ENCODE measurements at places on chromosomes 16 and 17.
A peak's percentile ranks its signal among the peaks of the same experiment; 100 is the strongest.

- no peak for DNase-seq
Observed at GRCh38 chr17:27603880-27604794, 26.9 kb upstream of the LGALS9 start.

DNA sequence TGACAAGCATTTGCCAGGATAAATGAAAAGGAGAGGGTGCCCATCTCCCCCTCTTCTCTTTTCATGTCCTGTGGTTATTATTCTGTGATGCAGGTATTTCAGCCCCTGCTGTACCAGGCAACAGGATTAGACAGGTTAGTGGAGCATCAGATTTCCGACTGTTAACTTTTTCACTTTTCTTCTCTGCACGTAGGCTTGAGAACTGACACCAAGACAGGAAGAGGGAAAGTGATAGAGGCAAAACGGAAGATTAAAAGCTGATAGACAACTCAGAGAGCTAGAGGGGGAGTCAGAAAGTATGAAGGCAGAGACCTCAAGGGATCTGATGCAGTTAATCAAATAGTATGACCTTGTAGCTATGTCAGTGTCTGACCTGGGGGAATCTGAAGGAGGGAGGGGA, 132.8 kb downstream of the SOX9 start:
- DNase-seq, result no peak

GRCh38 chr17:10099051-10099571, 99.3 kb downstream of the GAS7 start:
- no peak for DNase-seq

- DNase-seq, result no peak
Observed at GRCh38 chr16:67477960-67478554, 2.9 kb downstream of the ATP6V0D1 start.

- no peak for DNase-seq
Observed at GRCh38 chr16:56282451-56282850, 91.2 kb downstream of the GNAO1 start.

DNA sequence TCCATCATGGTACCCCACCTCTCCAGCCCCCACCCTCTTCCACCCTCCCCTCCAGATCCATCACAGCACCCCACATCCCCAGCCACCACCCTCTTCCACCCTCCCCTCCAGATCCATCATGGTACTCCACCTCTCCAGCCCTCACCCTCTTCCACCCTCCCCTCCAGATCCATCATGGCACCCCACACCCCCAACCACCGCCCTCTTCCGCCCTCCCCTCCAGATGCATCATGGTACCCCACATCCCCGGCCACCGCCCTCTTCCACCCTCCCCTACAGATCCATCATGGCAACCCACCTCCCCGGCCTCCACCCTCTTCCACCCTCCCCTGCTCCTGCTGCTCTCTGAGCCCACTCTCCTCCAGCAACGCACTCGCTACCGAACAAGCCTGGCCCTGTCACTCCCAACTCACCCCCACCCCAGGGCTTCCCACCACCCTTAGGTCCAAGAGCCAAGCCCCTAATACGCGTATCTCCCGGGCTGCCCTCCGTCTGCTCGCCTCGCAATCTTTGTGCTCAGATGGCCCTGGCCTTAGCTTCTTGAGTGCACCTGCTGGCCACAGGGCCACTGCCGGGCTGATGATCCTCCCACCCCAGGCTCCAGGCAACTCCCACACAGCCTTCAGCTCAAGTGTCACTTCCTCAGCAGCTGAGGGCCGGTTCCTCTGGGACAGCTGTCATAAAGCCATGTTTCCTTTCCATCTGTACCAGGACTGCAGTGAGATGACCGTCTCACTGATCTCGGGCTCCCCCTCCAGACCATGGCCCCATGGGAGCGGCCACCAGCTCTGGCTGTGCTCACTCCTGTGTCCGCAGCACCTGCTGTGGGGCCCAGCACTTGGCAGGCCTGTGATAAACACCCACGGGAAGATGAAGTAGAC, 25.5 kb downstream of the KDM8 start:
- DNase-seq, result no peak

- DNase-seq, result no peak
Observed at GRCh38 chr16:3655396-3656159, 1.1 kb downstream of the DNASE1 start.

DNA sequence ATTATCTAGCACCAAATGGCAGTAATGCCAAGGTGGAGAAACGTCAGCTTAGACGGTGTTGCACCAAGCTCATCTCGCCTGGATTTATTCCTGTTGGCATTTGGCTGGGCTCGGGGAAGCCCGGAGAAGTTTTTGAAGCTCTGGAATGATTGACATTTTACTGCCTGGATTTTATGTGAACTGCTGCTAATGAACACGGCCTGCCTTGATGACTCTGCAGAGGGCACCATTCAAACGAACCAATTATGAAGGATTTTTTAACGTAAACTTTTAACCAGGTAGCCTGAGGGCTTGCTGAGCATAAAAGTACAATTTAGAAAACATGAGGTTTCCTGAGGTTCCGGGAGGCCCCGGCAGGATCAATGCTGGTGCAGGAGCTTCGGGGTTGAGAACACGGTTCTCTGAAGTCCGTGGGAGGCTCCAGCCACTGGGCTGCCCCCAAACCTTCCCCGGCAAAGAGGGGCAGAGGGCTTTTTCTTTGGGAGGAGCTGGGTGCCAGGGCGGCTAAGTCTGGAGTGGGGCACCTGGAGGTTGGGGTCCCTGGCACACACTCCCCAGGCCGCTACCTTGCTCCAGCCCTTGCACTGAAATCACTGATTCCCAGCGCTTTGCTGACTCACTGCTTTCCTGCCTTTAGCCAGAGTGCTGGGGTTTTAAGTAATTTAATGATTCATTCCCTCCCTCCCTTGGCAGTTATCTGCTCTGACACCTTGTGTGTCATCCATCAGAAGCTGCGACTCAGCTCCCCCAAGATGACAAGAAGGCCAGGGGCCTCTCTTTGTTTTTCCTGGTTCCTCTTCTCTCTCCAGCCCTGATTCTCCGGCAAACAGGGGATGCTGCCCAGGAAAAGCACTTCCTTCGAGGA, 161.2 kb upstream of the IRX3 start:
- no peak for DNase-seq

DNA sequence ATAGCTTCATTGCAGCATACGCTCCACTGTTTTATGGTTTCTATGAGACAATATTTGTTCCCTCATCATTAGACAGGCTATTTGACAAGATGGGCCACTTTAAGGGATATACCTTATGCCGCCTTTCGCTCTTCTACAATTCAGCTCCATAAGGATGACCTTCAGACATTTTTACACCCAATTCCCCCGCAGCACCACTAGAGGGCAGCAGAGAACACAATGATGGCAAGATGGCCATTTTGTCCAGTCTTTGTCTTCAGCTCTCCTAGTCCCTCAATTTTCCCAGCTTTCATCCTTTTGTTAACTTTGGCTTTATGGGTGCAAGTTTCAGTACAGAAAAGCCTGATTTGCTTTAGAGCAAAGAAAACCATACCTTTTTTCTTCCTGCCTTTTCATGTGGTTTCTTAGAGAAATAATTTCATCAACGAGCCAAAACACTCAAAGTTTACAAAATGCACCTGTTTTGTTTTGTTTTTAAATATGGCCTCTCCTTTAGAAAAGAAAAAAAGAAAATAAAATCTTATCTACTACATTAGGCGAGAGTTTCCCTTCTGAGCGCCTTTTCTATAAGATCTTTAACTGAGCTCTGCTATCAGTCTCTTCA, 355.3 kb downstream of the TOX3 start:
- peak; percentile 24 for DNase-seq

DNA sequence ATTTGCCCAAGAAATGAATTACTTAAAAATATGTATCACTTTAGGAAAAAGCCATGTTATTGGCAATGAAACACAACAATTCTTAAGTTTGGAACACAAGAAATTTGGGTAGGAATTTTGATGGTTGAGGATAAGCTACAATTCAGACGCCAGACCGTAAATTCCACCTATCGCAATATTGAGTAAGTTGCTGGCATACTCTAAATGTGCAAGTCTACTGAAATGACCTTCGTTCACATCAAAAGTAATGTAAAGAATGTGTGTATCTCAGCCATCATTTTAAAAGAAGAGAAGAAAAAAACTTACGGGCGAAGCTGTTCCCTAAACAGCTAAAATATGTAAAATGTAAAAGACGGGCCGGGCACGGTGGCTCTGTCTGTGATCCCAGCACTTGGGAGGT, 33.4 kb downstream of the UBE2G1 start:
- DNase-seq, result no peak

DNA sequence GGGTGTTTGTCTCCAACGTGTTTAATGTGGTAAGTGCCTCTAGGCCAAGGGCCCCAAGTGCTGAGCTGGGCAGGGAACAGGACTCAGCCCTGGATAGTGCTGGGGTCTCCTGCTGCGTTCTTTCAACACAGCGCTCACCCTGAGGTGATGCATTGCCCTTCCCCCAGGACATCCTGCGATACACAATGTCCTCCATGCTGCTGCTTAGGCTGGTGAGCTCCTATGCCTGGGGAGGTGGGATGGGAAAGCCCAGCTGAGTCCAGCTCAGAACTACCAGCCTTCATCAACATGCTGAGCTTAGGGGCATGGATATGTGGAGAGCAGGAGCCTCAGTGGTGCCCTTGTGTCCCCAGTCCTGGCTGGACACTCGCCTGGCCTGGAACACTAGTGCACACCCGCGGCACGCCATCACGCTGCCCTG, 563 bp downstream of the ZACN start:
- DNase-seq, result no peak

DNA sequence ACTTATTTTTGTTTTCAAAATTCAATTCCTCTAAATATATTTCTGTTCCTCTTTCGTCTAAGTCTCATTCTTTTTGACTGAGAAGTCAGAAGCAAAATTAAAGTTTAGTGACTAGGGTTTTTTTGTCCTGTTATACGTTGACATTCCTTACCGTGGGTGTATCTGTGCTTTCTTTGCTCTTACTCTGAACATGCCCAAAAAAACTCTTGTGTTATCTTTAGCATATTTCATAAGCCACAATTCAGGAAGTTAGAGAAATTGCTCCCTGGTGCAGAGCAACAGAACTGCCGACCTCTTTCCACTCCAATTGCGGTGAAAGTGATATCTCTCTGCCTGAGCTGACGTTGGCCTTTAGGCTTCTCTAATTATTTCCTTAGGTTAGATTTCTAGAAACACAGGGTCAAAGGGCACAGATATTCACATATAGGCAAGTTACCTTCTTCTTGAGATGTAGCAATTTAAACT, 65.7 kb downstream of the CENPV start:
- no peak for DNase-seq

GRCh38 chr16:87621976-87622713, 19.8 kb downstream of the JPH3 start:
- no peak for DNase-seq

- DNase-seq, result no peak
Observed at GRCh38 chr16:12157517-12158093, 181.1 kb downstream of the SNX29 start.

- no peak for DNase-seq
Observed at GRCh38 chr16:13645601-13646245, 274.2 kb upstream of the ERCC4 start.

DNA sequence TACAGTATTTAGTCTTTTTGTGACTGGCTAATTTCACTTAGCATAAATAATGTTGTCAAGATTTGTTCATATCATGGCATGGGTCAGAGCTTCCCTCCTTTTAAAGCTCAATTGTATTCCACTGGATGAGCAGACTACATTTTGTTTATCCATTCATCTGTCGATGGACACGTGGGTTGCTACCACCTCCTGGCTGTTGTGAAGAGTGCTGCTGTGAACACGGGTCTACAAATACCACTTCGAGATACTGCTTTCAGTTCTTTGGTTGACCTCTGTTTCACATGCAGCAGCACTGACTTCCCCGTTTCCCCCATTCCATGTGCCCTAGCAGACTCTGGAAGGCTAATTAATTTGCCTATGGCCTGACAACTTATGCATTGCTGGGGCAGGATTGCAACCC, 285.4 kb downstream of the SHISA9 start:
- no peak for DNase-seq

GRCh38 chr17:29063992-29064391, 21.1 kb downstream of the PIPOX start:
- DNase-seq, result no peak

DNA sequence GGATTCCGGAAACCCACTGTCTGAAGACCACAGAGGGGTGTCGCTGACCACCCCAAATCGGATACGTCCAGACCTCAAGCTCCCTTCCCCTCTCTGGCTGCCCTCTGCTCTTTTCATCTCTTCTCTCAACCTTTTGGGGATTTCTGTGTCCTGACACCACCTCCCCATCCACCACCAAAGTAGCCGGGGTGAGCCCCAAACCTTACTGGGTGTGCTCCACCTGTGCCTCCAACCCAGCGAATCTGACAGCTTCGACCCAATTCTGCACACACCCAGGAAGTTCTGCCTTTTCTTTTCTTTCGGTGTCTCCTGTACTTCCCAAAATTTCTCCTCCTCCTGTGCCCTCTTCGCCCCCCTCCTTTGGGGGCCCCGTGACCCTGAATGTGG, 534 bp downstream of the KCTD11 start:
- DNase-seq, result no peak

- DNase-seq, result no peak
Observed at GRCh38 chr17:78550464-78550863, 26.7 kb downstream of the DNAH17 start.

DNA sequence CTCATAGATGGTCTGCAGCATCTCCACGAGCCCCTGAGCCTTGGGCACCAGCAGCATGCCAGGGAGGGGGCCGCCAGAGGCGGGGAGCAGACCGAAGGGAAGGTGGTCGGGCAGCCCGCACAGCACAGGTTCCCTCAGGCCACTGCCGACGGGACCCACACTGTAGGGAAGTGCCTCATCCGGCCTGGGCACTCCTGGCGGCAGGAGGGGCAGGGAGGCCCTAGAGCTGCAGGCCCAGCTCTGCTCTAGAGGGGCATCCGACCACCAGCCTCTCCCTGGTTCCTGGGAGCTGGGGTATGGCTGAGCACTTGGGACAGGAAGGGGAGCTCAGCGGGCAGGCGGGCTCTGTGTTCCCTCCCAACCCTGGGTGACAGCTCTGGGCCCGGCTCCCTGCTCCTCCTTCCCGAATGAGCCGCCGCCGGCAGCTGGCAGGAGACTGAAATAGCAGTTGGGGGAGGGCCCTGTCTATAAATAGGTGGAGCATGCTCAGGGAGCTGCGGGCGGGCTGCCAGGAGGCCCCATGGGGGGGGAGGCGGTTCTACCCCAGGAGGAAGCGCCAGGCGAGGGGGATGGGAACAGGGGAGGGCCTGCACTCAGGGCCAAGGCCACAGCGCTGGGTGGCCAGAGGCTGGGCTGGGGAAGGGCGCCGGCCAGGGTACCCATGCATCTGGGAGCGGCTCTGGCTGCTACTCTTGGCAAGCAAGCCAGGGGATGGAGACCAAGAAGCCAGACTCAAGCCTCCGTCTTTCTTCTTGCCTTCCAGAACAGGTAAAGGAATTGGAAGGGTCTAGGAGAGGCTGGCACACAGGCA, 12.4 kb downstream of the HDAC5 start:
- DNase-seq, result no peak

- DNase-seq, result no peak
Observed at GRCh38 chr17:55532670-55533069, 21.4 kb upstream of the SMIM36 start.

GRCh38 chr17:8479431-8479947, 43.8 kb downstream of the NDEL1 start:
- no peak for DNase-seq

All from activated CD4-positive, CD25-positive, alpha-beta regulatory T cell treated with anti-CD3 and anti-CD28 coated beads, Interleukin-2, amount 50 U/mL, for 16 hours (primary cell).